Cardiac muscle cell (in vitro differentiated cells and primary cell): ENCODE measurements at places on chromosomes 11 and 22. TPM values are rescaled to one million over a fixed set of nuclear protein-coding genes. Genes with fewer than 3 reads are reported as not detected.
A peak's percentile ranks its signal among the peaks of the same experiment; 100 is the strongest.

DNA sequence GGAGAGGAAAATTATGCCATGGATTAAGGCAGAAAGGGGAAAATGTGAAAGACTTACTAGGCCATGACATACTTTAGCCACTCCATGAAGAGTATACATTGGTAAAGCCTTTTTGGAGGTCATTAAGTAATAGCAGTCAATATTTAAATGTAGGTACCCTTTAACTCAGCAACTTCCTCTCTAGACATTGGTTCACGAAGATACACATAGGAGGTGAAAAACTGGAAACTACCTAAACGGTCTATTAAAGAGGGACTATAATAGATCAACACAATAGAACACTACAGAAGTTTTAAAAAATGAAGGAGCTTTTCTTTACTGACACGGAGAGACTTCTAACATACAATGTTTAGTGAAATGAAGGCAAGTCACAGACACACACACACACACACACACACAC lies 68.2 kb upstream of the BMAL1 start:
- no peak overlapping the region for H3K27ac ChIP-seq
- no peak overlapping the region for H3K4me3 ChIP-seq
- no peaks in the 10 kb centered on the region for H3K27me3 ChIP-seq
- H3K36me3 ChIP-seq, result no peaks in the 10 kb centered on the region

DNA sequence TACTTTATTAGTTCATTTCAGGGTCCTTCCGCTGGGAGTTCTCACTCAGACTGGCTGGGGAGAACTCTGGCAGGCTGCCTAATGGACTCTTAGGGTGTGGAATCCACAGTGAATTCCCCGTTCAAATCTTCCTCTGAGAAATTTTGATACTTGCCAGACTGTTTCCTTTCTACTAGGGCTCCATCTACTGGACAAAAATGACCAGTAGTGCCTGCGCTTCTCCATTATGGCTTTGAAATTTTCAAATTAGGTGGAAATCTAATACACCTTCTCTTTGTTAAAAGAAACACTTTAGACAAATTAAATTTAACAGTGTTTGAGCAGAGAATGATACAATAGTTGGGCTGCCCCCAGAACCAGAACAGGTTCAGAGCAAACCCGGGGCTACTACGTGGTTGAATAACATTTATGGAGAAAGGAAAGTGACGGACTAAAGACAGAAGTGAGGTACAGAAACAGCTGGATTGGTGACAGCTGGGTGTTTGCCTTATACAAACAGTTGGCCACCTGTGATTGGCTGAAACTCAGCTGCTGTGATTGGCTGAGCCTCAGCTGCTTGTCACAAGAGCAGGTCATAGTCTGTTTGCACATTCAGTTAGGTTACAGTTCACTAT lies 52.9 kb upstream of the FDX1 start:
- H3K36me3 ChIP-seq, result no peaks in the 10 kb centered on the region
- H3K4me3 ChIP-seq, result no peak overlapping the region
- peak; percentile 94 for DNase-seq

DNA sequence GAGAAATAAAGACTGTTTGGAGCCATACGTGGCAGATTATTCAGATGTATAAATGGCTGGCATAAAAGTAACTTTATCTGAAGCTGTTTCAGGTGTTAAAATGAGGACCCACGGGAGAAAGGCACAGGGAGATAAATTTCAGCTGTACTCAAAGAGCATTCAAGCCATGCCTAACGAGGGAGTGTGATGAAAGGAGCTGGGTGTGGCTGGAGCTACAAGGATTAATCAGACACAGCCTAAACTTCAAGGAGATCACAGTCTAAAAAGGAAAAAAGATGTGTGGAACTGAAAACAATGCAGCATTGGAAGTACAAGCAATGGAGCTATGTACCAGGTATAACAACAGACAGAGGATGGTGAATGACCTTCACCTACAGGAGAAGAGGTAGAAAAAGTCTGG lies 120.8 kb upstream of the APOA1 start:
- H3K4me1 ChIP-seq, result peaks cover 46% of the 10 kb centered on the region
- peak; percentile 13 for DNase-seq
- H3K36me3 ChIP-seq, result peaks cover 6% of the 10 kb centered on the region
- H3K27ac ChIP-seq, result peak overlapping the region; percentile 4

DNA sequence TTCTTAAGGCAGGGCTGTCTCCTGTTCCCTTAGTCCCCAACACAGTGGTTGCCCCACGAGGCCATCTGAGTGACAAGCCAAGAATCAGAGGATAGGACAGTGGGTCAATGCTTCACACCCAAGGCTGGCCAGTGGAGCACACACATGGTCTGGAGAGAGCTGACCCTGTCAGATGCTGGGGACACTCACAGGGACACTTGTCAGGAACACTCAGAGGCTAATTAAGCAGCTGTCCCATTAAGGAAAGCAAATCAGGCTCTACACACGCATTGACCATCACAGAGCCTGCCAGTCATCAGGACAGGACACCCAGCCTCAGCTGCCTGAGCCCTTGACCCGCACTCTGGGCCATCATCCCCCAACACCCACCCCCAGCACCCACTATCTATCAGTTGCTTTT lies 18.2 kb downstream of the GDPD5 start:
- peaks cover 15% of the 10 kb centered on the region for H3K4me1 ChIP-seq
- no peak for DNase-seq
- no peaks in the 10 kb centered on the region for H3K36me3 ChIP-seq

DNA sequence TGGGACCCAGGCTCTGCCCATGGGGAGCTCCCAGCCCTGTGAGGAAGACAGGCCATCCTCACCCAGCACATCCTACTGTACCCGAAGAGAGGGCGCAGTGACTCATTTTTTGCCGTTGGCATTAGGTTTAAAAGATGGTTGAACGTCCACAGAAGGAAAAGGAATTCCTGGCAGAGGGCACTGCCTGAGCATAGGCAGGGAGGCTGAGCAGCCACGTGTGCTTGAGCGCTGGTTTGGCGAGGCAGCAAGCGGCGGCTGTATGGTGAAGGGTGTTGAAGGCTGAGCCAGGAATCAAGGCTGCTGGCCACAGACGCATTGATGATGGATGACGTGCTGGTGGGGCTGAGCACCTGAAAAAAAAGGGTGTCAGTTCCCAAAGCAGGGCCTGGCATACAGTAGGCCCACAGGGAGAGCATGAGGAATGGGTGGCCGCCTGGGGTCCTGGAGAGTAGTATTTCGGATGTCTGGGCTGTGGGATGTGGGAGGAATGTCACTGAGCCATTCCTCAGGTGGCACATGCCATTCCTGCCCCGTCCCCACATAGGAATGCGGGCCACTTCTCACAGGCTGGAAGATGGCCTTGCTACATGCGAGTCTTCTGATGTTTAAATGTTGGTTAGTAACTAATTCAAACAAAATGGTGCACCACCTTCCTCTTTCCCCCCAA lies 112.5 kb downstream of the KIAA1671 start:
- H3K36me3 ChIP-seq, result no peaks in the 10 kb centered on the region
- no peak overlapping the region for H3K27ac ChIP-seq
- H3K4me1 ChIP-seq, result no peaks in the 10 kb centered on the region

SHANK3 gene
- total RNA-seq, result 10.9 and 14.4 TPM in 2 replicates

GRCh38 chr11:100832829-100833228 lies 145.7 kb downstream of the ARHGAP42 start:
- no peak overlapping the region for H3K4me3 ChIP-seq
- no peak overlapping the region for H3K27ac ChIP-seq
- no peaks in the 10 kb centered on the region for H3K27me3 ChIP-seq
- H3K36me3 ChIP-seq, result no peaks in the 10 kb centered on the region

OR5L1 gene
- total RNA-seq, result not detected in 2 replicates

GRCh38 chr11:68413591-68413999 lies 47.0 kb upstream of the PPP6R3 start:
- no peak for DNase-seq
- no peaks in the 10 kb centered on the region for H3K27me3 ChIP-seq
- H3K4me3 ChIP-seq, result no peak overlapping the region

CD59 gene
- 60.6 and 61.1 TPM in 2 replicates for total RNA-seq

DNA sequence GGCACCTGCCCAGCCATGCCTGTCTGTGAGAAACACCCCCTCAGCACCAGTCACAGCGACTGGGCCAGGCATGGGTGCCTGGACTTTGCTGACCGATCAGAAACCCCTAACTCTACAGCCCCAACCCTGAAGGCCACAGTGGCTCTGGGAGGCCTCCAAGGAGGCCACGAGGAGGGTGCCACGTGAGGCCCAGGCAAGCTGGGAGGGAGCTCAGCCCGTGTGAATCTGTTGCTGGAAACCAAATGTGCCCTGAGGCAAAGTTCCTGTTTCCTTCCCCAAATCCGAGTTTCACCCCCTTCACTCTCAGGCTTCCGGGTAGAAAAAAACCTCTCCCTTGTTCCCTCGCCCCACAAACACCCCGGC lies 1.3 kb downstream of the UNC93B1 start:
- H3K4me1 ChIP-seq, result no peaks in the 10 kb centered on the region
- no peak for DNase-seq
- no peaks in the 10 kb centered on the region for H3K36me3 ChIP-seq
- no peak overlapping the region for H3K4me3 ChIP-seq
- peaks cover 14% of the 10 kb centered on the region for H3K27me3 ChIP-seq

- no peak for DNase-seq
- H3K27ac ChIP-seq, result no peak overlapping the region
Measured at GRCh38 chr11:76156971-76157427, 49.3 kb downstream of the WNT11 start.
